8988T (cell line): ENCODE measurements at places on chromosomes 11 and 22.

DNA sequence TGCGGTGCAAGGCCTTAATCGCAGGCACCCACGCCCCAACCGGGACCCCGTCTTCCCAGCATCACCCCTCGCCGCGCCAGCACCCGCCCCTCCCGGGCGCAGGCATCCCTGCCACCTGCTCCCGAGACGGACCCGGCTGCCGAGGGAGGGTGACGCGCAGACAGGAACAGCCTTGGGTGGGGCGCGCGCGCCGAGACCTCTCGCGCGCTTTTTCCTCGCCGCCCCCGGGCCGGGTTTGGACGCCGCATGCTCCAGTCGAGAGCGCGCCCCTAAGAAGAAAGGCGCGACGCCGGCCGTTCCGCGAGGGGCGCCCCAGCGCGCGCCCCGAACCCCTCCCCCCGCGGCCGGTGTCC is 504 bp downstream of the CFL1 start:
- DNase-seq: no peak

- no peak for DNase-seq
Observed at GRCh38 chr11:107683807-107684206, 28.0 kb downstream of the SLN start.

DNA sequence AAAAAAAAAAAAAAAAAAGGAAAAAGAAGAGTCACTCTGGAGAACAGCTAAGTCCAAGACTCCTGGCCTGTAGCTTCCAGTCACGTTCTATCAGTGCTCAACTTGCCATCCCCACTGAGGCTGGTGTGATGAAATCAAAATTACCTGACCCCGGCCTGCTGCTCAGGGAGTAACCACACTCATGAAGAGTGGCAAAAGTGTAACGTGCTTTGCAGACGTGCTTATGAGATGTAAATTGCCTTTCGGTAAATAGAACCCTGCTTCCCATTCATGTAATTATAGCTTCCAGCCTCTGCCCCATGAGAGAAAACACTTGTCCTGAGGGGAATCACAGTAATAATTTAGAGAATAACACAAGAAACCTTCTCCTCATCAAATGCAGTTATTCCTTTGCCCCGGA is 28.2 kb upstream of the CHKA start:
- no peak for DNase-seq

DNA sequence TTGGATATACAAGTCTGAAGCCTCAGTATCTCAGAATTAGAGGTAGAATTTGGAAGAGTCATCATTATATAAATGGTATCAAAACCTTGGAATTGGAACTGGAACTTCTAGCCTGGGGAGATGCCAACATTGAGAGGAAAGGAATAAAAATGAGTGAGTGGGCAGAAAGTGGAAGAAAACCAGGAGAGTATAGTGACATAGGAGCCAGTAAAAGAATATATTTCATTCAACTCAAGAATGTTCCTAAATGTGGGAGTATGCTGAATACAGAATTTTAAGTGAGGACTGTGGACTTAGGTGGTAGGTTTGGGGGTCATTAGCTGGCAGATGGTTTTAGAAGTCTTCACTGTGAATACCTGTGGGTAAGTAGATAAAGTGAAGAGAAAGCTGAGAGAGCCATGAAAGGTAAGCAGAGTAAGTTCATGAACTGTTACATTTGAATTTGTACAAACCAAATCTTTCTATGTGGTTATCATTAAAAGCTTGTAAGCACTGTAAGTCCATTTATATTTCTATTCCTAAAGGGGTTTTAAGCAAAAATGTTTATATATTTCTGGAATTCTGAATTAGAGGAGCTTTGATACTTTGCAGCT is 60.2 kb downstream of the PDHX start:
- no peak for DNase-seq

GRCh38 chr11:62788991-62789390 is 1.8 kb downstream of the TMEM179B start:
- no peak for DNase-seq

- no peak for DNase-seq
Observed at GRCh38 chr11:92857407-92857806, 112.0 kb upstream of the MTNR1B start.

DNA sequence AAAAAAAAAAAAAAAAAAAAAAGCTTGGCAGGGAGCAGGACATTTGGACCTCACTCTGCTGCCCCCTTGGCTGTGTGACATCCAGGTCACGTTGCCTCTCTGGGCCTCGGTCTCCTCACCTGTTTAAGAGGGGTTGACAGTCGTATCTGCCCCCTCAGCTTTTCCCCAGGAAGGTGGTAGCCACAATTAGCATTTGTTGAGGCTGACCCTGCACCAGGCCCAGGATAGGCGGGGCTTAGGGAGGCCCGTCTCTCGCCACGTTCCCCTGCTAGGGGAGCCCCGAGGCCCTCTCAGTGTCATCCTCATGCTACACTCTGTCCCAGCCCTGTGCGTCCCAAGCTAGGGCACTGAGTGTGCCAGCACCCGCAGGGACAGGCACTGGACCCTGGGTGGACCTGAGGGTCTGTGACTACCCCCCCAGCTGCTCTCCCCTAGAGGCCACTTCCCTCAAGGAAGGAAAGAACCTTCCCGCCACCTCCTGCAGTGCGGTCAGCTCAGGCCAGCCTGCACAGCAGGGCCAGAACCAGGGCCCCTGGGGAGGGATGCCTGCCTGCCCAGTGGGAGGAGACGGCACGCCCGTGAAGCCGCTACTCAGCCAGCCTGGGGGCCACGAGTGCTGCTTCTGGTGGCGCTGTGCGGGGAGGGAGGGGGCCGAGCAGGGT is 38.5 kb upstream of the PPARA start:
- no peak for DNase-seq

GRCh38 chr11:80327956-80328614 is 887.3 kb upstream of the TENM4 start:
- DNase-seq: no peak

- DNase-seq: no peak
Observed at GRCh38 chr22:50530877-50531545, 1.2 kb upstream of the TYMP start.

- DNase-seq: no peak
Observed at GRCh38 chr22:45210991-45211390, 29.7 kb downstream of the KIAA0930 start.

- DNase-seq: no peak
Observed at GRCh38 chr11:62061356-62062222, 62.2 kb upstream of the INCENP start.

- DNase-seq: no peak
Observed at GRCh38 chr22:48450188-48450825, 1377.4 kb downstream of the BRD1 start.

DNA sequence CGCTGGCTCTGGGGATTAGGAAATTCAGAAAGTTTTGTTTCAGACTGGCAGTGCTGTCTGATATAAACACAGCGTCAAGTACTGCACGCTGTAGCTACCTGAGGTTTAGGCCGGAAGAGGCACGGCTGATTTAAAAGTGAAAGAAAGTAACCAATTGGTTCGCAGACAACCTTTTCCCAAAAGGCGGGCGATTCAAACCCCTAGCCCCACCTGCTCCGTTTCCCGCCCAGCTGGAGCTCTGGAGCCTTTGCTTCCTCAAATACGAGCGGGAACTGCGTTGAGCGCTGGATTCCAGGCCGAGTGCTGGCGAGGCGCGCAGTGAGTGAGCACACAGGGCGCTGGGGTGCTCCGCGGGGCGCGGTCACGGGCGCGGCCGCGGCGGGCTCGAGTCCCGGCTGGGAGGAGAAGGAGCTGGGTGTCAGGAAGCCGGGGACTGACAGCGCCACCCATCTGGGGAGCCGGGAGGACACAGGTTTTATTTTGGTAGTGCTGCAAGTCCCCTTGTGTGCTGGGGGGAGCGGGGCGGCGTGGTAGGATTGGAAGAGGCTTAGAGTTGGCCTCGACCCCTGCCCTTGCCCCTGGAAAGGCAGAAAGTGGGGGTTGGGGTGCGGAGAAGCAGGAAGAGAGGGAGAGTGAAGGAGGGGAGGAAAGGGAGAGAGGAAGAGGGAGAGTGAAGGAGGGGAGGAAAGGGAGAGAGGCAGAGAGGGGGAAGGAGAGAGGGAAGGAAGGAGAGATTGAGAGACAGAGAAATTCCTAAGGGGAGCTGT is 2.1 kb downstream of the FAM111A start:
- DNase-seq: peak; percentile 56

GRCh38 chr11:86625544-86625943 is 46.9 kb downstream of the ME3 start:
- no peak for DNase-seq

DNA sequence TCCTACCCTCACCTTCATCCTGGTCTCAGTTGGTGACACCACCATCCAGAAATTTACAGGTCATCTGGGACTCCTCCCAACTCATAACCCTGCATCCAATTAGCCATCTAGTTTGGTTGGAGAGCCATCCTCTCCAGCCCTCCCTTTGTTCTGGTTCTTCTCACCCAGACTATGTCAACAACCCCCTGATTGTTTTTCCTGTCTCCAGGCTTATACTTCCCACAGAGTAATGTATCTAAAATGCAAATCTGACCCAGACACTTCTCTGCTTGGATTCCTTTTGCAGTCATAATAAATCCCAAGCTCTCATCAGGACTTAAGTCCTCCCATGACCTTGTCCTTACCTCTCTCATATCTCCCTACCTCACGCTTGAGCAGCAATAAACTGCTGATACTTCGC is 3.0 kb downstream of the TTC12 start:
- DNase-seq: no peak

DNA sequence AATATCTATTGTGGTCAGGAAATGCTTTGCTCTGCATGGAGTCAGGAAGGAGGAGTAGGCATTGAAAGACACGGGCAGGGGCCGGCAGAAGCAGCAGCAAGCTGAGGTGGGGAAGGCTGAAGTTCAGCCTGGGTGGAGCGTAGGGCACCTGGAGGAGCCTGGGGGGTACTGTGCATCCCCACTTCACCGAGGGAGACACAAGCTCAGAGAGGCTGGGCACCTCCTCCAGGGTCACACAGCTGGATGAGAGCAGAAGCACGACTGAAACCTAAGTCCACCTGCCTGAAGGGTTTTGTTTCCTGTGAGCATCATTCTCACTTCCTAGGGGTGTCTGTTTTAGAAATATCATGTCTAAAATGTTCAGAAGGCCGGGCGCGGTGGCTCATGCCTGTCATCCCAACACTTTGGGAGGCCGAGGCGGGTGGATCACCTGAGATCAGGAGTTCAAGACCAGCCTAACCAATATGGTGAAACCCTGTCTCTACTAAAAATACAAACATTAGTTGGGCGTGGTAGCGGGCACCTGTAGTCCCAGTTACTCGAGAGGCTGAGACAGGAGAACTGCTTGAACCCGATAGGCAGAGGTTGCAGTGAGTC is 138.3 kb downstream of the MPPED1 start:
- DNase-seq: no peak

DNA sequence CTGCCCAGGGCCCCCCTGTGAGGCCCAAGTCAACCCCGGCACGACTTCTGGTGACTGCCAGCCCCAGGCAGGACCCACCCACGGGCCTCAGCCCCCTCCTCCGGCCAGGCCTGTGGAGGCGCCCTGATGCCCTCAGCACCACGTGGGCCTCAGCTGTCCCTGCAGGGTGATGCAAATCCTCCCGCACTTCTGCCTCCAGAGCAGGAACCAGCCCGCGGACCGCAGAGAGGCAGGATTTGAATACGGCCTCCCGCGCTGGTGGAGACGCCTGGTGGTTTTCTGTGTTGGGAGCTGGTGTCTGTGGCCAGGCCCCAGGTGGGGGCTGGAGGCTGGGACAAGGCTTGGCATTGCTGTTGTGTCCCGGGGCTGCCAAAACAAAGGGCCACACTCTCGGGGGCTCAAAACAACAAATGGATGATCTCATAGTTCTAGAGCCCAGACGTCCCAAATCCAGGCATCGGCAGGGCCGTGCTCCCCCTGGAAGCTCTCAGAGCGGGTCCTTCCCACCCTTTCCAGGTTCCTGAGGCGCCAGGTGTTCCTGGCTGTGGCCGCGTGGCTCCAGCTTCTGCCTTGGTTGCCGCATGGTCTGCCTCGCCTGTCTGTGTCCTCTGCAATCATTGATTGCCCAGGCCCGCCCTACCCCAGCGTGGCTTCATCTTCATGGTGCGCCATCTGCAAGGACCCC is 19.4 kb downstream of the TRPM5 start:
- DNase-seq: no peak

GRCh38 chr22:30201945-30202344 is 44.6 kb downstream of the LIF start:
- no peak for DNase-seq

GRCh38 chr11:19344661-19345518 is 104.1 kb upstream of the E2F8 start:
- no peak for DNase-seq

- no peak for DNase-seq
Observed at GRCh38 chr11:16448123-16448717, 91.9 kb upstream of the SOX6 start.

DNA sequence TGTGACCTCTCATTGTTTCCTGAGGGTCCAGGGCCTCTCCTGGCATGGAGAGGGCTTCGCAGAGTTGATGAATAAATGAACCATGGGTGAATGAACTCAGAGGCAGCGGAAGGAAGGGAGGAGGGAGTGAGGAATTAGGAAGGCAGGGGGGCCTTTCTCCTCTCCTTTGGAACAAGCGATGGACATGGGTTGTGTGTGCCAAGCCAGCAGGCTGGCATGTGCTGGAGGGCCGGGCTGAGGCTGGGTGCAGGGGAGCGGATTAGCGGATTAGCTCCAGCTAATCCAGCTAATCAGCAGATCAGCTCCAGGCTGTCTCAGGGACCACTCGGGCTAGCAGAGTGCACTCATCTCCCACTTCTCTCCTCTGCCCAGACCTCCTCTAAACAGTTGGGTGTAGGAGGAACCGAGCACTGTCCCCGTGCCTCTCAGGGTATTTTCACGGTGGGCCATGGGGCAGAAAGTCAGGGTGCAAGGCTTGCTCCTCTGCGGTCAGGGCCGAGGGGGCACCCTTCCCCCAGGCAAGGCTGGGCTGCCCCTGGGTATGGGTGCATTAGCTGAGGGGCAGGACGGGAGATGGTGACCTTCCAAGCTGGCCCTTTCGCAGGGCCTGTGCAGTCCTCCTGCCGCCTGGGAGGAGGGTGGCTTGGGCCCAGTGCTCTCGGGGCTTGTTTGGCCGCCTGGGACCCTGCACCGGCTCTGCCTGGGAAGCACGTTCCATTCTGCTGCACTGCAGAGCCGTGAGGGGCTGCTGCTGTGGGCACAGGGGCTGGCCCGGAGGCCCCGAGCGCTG is 120.3 kb upstream of the B3GAT1 start:
- no peak for DNase-seq
